Myocyte (in vitro differentiated cells): ENCODE measurements at places on chromosomes 5 and 9. TPM values are rescaled to one million over a fixed set of nuclear protein-coding genes. Genes with fewer than 3 reads are reported as not detected.

HAVCR2 gene
- total RNA-seq = 0.37 and 2.4 TPM in 2 replicates

GRCh38 chr5:34857161-34857560, 18.2 kb downstream of the TTC23L start:
- no peak for DNase-seq

- DNase-seq = peak; percentile 7
Measured at GRCh38 chr5:13625616-13626198, 318.8 kb downstream of the DNAH5 start.

GRCh38 chr9:74800226-74800625, 87.5 kb downstream of the TRPM6 start:
- no peak for DNase-seq

- DNase-seq = no peak
Measured at GRCh38 chr9:110136802-110137201, 71.2 kb downstream of the C9orf152 start.

DNA sequence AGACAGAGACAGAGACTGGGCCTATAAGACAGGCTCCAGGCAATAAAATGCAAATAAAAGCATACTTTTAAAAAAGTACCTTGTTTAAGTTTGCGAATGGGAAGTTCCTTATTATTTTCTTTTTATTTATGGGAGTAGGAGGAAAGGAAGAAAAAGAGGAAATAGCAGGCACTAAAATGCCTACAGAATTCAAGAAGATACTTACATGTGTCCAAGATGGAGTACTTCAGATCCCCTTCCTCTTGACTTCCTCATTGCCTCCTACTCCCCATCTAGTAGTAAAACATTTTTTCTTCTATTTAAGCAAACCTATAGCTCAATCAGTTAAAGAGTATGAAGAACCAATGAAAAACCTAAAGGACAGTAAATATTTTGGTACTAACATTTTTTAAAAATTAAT, 24.8 kb downstream of the GKAP1 start:
- DNase-seq = no peak

DNA sequence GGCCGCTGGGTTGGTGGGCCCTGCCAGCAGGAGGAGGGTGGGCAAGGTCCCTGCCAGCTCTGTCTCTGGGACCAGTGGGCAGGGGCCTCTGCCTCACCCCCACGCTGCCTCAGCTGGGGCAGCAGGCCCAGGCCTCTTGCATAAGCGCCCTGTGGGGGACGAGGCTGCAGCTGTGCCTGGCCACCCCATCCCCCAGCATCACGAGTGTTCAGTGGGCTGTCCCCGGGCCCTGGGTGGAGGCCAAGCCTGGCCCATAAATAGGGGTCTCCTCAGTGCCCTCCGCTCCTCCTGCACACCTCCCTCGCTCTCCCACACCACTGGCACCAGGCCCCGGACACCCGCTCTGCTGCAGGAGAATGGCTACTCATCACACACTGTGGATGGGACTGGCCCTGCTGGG, at the start of gene PTGDS:
TSS of gene PTGDS (plus strand) at position 282 of the 400 bp plus-strand sequence. CDS start at position 357, 75 bp downstream.
- DNase-seq = peak; percentile 76

GRCh38 chr9:85108229-85108628, 438.7 kb downstream of the NTRK2 start:
- DNase-seq = no peak

DNA sequence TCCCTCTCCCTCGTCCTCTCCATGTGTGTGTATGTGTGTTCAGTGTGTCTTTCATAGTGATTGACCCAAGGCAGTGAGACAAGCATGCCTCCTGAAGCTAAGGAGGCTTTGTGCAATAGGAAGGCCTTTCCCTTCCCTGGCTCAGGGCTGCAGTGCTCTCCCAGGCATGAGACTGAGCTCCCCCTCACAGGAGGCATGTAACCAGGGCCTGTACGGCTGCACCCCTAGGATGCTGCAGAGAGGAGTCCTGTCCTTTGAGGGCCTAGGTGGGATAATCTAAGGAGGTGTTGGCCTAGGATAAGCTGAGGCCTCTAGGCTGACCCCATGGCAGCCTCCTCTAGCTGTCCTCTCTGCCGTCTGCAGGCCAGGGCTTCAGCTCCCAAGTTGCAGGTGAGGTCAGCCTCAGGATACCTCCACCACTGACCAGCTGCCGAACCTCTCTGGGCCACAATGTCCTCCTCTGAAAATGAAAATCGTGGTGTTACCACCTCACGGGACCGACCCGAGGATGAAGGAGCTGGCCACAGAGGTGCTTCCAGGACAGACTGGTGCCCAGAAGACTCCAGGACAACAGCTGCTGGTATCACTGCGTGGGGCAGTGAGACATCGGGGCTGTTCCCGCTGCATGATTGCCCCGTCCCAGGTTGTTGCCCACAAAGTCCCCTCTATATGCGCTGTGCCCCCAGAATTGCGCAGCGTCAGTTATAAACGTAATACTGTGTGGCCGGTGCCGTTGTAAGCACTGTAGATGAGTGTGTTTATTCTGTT, 129.6 kb downstream of the BARX1 start:
- no peak for DNase-seq

- no peak for DNase-seq
Measured at GRCh38 chr5:81393430-81393782, 528 bp downstream of the ACOT12 start.

DNA sequence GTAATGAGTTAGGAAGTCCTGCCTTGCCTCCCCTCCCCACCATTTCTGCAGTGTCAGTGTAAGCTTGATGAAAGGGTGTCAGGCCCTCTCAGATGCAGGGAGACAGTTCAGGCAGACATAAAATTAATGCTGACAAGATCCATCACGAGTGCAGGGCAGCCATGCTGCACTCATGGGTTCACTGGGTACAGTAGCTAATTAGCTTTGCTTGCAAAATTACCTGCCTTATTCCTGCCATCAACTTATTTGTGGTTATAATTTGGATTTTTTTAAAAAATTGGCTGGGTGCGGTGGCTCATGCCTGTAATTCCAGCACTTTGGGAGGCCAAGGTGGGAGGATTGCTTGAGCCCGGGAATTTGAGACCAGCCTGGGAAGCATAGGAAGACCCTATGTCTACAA, 17.9 kb downstream of the GALNT12 start:
- no peak for DNase-seq

MARCHF11 gene
- total RNA-seq = not detected in 2 replicates

GRCh38 chr5:19314840-19315239, 673.2 kb downstream of the CDH18 start:
- DNase-seq = no peak

DNA sequence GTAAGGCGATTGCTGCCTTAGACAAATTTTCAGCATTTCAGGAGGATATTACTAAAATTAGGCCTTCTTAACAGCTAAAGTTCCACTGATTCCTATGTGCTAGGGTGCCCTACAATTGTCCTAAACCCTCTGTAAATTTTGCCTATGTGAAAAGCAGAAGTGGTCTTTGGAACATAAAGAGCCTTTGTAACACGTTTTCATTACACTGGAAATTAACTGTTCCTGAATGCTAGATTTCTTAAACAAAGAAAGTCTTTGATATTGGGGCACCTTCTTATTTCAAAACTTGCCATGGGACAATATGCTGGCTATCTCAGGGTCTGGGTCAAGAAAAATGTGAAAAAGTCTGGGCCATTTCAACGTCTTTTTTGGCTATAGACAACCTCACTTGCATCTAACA, 60.4 kb upstream of the MOCS2 start:
- no peak for DNase-seq

- no peak for DNase-seq
Measured at GRCh38 chr9:112349008-112349333, 15.6 kb upstream of the PTBP3 start.

CDH10 gene
- not detected in 2 replicates for total RNA-seq

DNA sequence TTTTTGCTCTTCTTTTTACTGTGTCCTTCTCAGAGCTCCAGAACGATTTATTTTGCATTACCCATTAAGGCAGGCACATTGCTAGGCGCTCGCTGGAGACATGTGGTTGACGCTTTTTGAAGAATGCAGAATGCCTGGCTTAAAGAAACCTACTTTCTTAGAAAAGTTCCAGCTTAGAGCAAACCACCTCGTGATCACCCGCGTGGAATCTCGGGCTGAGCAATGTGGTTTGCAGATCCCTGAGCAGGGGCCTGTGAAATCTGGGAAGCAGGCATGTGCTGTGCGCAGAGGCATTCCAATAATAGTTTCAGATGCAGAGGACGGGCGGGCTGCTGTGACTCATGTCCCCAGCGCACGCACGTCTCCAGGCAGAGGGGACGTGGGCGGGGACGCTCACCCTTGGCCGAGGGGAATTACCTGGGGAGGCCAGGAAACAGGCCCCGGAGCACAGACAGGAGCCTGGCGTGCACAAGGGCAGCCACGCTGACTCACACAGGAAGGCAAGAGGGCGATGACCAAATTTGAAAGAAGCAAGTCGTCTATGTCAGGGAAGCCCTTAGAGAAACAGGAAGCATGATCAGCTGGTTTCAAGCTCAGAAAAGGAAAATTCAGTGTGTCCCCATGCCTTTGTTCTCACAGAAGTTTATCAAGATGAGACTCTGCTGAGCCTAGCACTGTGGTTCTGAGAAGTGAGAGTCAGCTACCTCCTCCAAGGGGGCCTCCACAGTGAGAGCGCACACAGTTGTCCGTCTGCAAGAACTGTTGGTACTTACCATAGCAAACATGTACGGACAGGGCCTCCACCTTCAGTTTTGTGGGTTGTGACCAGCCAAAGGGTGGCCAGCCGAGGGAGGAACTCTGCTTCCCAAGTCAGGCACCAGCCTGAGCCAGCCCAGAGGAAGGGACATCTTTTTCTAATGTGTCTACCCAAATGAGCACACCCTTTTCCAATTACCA, 218.6 kb downstream of the PIK3R1 start:
- DNase-seq = peak; percentile 93

GRCh38 chr9:92986176-92987119, 39.1 kb downstream of the FGD3 start:
- peak; percentile 4 for DNase-seq

DNA sequence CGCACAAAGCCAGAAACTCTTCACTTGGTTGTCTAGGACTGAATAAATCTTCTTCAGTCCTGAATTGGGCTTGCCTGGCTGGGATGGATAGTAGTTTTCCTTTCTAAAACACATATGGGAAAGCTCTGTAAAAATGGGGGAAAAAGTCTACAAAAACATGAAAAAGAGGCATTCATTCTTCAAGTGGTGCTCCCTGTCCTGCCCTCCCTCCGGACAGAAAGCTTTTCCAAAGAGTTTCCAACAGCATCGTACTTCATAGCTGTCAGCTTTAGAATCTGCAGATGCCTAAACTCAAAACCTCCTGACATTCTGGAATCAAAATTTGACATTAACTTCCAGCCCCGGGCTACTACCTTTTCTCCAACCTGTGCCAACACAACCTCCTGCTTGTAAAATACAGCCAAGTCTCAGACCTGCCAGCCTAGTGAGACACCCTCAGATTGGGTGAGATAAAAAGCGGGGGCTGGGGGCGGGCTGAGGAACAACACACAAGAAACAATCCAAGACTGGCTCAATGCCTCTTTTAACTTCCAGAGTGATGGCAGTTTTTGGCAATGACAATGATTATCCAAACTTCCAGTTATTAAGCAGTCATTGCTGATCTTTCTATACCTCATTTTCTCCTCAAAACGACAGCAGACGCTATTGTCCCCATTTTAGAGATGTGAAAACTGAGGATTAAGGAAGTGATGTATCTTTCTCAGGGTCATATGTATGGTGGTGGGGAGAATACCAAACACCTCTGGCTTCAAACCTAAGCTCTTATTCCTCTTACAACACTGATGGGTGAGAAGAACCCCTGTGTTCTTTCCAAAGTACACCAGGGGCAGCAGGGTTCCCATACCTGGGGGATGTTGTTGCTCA, 1.3 kb downstream of the TNC start:
- no peak for DNase-seq

DDX4 gene
- not detected in 2 replicates for total RNA-seq

DIMT1 gene
- total RNA-seq = 28.5 and 35.3 TPM in 2 replicates

GRCh38 chr5:77066823-77067442, 20.2 kb downstream of the ZBED3 start:
- DNase-seq = peak; percentile 15

F12 gene
- 0.86 and 0.94 TPM in 2 replicates for total RNA-seq

TICAM2 gene
- 1.2 and 4.0 TPM in 2 replicates for total RNA-seq

CRAT gene
- 87.3 and 102 TPM in 2 replicates for total RNA-seq

DNA sequence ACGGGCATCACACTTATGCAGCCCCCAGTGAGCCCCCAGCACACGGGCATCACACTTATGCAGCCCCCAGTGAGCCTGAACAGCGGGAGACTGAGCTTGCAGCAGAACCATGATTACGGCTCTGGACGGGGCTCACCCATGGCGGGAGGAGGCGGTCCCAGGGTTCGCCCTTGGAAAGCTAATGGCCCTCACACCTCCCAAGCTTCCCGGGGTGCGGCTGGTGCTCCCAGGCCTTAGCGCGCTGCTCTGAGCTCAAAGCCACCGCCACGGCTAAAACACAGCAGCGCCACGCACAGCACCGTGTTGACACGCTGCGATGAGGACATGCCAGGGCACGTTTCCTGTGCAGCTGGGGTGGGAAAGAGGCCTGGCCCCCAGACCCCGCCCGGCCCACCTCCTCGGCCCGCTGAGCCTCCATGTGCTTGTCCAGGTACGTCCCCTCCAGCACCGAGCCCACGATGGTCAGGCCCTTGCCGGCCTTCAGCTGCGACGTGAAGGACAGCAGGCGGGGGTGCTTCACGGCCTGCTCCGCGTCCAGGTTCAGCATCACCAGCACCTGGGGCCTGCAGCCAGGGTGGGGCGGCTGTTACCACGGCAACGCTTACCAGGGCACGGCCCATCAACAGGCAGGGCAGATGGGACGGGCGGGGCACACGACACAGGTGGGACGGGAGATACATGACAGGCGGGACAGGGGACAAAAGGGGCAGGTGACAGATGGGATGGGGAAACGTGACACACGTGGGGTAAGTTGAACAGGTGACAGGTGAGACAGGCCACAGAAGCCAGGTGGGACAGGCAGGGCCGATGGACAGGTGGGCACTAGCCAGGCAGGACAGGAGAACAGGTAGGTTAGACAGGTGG, 38.4 kb downstream of the SLC12A7 start:
- DNase-seq = no peak

MAMDC4 gene
- total RNA-seq = 2.9 and 3.4 TPM in 2 replicates

DNA sequence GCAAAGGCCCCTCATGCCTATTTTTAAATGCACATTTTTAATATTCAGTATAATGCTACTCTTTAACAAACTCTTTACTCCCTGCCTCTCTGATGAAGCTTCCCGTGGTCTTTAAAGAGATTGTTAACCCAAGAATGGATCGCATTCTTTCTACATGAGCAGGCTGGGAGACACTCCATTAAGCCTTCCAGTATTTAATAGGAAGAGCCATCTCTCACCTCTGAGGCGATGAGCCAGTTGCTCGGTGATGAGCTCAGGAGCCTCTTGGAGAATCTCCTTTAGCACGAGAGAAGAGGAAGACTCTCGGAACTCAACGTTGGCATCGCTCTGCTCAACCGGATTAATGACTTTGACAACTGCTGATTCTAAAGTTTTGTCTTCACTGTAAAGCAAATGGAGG, 59.6 kb downstream of the PRUNE2 start:
- DNase-seq = peak; percentile 18

FOXD4L6 gene
- 0.05 TPM in 1 of 2 replicates, not detected in the other for total RNA-seq

B4GALT1 gene
- 36.5 and 39.4 TPM in 2 replicates for total RNA-seq

DNA sequence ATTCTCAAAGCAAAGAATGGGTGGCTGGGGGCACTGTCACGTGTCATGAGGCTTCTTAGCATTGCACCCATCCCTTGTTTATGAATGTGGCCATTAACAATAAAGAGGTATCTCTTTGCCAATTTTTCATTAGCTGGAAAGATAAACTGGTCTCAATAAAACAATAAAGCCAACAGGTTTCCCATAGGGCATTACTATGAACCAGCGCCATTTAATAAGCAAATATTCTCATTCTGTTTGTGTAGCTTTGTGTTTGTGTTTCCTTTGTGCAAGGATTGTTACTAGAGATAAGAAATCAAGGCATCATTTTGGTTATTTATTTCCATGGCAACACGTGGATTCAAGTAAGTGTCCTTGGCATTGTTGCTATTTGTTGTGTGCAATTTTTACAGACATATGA, 37.6 kb upstream of the CAST start:
- no peak for DNase-seq

GRCh38 chr5:79201206-79201605, 34.7 kb upstream of the JMY start:
- DNase-seq = no peak
